HuH-7 (cell line): ENCODE measurements at places on chromosomes 2 and 18.

DNA sequence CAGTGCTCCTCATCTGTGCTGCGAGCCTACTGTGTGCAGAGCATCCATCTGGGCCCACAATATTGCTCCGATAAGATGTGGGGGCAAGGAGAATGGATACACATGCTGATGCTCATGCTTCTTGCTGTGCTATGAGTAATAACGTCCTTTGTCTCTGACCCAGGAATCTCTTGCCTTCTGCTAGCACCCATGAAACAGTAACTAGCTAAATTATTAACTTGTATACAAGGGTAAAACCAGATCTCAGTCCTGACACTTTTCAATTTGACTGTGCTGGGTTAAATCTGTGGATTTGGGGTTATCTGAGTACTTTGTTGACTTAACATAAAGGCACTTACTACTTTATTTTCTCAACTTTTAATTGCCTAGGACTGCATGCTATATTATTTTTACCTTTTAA, 357.6 kb downstream of the SLC4A3 start:
- no peak for DNase-seq

- DNase-seq, result no peak
Measured at GRCh38 chr2:121992700-121993099, 237.2 kb downstream of the TSN start.

DNA sequence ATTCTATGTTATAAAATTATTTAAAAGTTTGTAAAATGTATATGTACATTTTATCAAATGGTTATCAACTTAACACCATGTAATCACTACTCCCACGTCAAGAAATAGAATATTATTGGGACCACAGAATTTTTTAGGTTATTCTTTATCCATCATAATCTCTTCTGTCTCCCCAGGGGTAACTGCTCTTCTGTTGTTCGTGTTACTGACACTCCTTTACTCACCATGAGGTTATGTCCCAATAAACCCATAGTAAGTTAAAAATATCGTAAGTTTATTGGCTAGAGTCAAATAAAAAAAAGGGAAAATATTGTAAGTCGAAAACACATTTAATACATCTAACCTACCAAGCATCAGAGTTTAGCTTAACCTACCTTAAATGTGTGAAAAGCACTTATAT, 14.0 kb downstream of the OTX1 start:
- DNase-seq, result no peak

DNA sequence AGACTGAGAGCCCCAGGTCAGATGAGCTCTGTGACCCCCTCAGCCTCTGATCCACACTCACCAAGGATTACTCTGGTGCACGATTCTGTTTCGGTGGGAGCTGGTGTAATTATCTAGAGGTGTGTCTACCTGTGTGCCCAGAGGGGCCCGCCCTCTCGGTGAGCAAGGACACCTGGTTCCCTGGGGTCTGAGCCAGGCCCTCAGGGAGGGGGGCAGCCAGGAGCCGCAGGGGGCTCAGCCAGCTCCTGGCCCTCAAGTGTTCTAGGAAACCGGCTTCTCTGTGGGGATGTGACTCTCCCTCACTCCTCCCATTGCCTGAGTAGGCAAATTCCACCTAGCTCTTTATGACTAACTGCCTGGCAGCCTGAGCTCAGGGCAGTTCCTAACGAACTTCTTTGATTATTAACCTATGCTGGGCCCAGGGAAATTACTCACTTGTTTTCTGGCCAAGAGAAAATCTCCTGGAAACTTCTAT, 17.4 kb downstream of the AGAP1 start:
- DNase-seq, result no peak

DNA sequence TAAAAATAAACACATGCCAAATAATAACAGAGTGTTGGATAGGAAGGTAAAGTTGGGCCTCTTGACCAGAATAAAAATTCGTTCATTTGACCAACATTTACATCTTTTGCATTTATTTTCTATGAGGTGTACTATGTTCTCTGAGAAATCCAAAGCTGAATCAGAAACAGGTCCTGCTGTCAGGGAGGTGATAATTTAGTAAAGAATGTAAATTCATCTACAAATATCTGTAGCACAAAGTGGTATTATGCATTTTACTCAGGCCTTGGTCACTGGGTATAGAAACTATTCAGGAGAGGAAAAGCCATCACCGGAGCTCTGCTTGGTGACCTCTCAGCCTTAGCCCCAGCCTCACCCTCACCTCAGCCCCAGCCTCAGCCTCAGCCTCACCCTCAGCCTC, 208.9 kb downstream of the SPP2 start:
- DNase-seq, result no peak
